ENCODE measurements at places on chromosomes 6 and 20. TPM values are rescaled to one million over a fixed set of nuclear protein-coding genes. Genes with fewer than 3 reads are reported as not detected.

Gene PRSS16
- total RNA-seq: not detected

Gene GPR63
- total RNA-seq: 0.11 TPM

Gene RNGTT
- total RNA-seq: 21.5 TPM

Gene GJA10
- not detected for total RNA-seq

Gene ZBTB46
- total RNA-seq: 3.9 TPM

Gene TFAP2A
- 2.5 TPM for total RNA-seq

- peak; percentile 77 for DNase-seq
Observed at GRCh38 chr6:45663251-45664221, 285.8 kb upstream of the SUPT3H start.

DNA sequence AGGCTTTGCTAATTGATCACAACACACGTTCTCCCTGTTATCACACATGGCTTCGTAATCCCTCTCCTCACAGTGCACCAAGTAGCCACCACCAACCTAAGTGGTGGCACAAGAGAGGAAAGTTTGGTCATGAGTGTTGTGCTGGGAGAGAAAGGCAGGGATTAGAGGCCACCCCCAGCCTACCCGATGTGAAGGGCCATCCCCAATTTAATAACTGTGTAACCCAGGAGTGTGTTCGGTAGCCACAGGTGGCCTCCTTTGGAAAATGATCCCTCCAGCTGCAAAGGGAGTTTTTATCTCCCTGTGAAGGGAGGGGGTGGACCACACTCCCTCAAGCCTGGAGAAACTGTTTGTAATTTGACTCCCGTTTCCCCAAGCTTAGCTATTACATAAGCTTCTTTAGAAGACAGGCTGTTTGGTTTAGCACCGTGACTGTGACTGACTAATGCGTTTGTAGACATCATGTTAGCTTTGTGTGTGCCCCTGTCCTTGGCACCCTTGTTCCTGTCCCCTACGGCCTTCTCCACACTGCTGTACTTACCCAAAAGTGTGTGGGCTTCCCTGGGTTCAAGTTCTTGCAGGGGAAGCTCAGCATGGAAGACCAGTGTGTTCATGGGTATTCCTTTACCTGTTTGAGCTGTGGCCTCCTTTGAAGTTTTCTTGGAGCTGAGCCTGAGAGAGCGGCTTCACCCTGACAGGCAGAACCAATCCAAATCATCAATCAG, 20.6 kb downstream of the PPP1R16B start:
- DNase-seq: peak; percentile 46

- no peak for DNase-seq
Observed at GRCh38 chr6:129393654-129394053, 316.3 kb downstream of the ARHGAP18 start.

DNA sequence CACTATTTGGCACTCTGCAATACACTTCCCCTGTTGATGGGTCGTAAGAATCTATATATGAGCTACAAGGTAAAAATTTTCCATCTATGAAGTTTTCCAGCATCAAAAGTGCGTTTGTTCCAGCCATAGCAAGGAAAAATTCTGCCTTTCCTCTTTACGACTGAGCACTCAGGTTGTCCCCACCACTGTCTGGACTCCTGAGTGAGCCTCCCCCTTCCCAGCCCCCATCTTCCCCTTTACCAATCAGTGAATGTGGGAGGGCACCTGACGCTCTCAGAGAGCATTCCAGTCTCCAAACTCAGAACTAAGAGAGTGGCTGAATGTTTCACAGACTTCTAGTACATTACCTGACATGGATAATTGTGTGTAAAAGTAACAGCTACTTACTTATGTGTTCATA, at the start of gene ALDH8A1:
Gene ALDH8A1 (minus strand): TSS at position 175 of the 400 bp plus-strand sequence. CDS start 48 bp downstream, at position 127.
- no peak for DNase-seq

- DNase-seq: peak; percentile 28
Observed at GRCh38 chr6:14626556-14626955, 509.0 kb downstream of the CD83 start.

GRCh38 chr6:151763938-151764680, 43.4 kb upstream of the ESR1 start:
- peak; percentile 94 for DNase-seq

DNA sequence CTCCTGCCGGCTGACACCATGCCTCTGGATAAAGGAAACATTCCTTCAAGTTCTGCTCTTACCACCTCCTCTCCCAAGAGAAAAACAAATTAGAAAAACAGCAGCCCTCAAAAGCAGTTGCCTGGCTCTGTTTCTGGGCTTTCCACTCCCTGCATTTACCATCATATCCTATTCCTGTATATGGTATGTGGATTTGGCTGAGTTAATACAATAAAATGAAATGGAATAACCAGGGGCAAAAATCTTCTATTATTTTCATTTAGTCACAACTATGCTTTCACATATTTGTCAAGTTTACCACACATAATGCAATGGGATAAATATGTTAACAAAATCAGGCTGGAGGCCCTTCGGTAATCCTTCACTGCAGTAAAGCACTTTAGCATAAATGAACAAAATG, 34.3 kb downstream of the COL12A1 start:
- peak; percentile 41 for DNase-seq

- DNase-seq: no peak
Observed at GRCh38 chr6:146961831-146962230, 242.4 kb upstream of the STXBP5 start.

GRCh38 chr20:57450931-57451330, 59.7 kb downstream of the RBM38 start:
- no peak for DNase-seq

- peak; percentile 25 for DNase-seq
Observed at GRCh38 chr20:48075591-48076174, 290.4 kb upstream of the SULF2 start.

DNA sequence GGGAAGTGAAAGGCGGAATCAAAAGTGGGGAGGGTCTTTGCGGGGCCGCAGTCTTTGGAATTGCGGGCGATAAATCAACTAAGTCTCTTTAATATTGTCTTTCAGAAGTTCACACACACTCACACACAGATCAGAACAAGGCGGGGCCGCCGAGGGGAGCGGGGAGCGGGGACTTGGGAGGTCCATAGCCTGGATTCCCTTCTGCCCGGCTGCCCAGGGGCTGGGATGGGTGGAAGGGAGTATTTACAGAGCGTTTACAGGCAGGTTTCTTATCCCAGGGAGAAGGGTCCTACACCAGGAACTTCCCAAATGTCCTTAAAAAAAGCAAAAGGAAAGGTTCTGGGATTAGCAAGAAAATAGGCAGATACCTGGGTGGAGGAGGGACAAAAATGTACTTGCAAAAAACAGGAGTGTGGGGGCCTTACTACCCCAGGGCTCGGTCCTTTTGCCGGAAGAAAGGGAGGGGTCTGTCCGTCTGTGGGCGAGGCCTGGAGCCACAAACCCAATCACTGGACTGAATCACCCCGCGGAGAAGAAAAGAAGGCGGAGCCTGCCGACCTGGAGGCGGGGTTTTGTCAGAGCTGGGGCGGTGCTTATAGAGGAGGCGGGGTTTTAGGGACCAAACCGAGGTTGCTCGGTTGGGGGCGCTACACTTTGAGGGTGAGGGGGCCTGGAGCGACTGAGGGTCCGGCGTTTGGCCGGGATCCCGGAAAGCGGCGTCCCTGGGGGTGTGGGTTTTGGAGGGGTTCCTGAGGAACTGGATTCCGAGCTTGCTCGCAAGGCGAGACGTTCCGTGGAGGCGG, 3.2 kb downstream of the PRRT1 start:
- DNase-seq: peak; percentile 27

GRCh38 chr6:73521351-73521985, 636 bp upstream of the EEF1A1 start:
- DNase-seq: peak; percentile 95

- DNase-seq: no peak
Observed at GRCh38 chr6:13485303-13485702, 2.1 kb downstream of the GFOD1 start.

GRCh38 chr6:137237413-137238170, 18.4 kb upstream of the IFNGR1 start:
- DNase-seq: peak; percentile 73

GRCh38 chr20:62753626-62754025, 42.6 kb upstream of the MRGBP start:
- DNase-seq: no peak

GRCh38 chr6:158085261-158086053, 82.6 kb downstream of the SERAC1 start:
- DNase-seq: no peak

DNA sequence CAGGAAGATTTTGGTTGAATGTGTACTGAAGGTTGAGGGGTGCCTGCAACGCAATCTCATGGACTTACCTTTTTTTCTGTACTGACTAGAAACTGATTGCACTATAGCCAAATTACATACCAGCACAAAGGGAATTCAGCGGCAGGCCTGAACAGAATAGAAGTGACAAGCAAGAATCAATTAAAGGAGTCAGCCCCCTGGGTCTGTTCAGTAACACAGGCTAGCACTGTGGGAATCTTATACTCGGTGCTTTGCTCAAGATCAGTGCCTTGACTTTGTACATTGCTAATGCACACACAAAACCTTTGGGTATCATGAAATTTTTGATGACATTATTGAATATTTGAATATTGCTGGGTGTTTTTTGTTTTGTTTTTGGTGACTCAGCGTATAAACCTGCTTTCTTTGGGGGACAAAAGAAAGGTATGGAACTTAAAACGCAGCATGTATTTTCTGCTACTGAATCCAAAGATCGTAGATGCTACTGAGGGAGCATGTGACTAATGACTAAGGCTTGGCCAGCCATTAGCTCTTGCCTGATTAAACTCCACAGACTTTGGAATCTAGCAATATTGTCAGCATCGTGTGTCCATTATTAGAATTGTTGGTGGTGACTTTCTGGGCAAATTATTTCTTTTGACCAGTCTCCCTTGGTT, 236.6 kb downstream of the ARID1B start:
- DNase-seq: no peak

- no peak for DNase-seq
Observed at GRCh38 chr6:36907781-36908180, 22.0 kb downstream of the C6orf89 start.

DNA sequence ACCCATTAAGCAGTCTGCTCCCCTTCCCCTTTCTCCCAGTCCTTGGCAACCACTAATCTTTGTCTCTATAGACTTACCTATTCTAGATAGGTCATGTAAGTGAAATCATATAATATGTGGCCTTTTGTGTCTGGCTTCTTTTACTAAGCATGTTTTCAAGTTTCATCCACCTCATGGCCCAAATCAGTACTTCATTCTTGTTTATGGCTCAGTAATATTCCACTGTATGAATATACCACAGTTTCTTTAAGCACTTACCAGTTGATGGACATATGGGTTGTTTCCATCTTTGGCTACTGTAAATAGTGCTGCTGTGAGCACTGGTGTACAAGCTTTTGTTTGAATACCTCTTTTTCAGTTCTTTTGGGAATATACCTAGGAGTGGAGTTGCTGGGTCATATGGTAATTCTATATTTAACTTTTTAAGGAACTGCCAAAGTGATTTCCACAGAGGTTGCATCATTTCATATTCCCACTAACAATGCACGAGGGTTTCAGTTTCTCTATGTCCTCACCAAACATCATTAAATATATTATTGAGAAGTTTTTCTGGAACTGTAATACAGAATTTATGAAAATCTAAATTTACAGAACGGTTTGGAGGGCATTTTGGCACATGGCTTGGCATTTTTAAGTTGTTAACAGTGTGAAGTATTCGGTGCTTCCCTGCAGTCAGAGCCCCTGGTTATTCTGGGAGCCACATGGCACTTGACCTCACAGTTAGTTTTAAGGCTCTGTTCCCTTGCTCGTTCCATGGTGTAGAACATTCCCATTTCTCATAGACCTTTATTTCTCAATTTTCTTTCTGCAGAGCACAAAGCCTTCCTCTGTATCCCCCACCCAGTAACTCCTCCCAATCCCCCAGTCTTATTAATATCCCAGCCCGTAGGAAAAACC, 27.0 kb upstream of the DTNBP1 start:
- peak; percentile 7 for DNase-seq

DNA sequence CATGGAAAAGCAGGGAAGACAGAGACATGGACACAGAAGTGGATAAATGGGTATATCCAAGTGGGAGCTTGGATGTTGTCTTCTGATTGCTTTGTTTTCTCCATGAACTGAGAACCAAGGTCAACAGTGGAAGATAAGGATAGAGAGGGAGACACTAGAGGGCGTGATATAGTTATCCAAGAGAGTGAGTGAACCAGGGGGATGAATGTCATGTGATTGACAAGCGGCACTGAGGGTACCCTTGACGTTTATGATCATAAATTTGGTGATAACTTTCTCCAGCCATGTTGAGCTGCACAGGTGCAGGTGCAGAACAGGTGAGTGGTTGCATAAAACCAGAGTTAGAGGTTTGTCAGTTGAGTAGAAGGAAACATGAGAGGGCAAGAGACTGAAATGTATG, 20.7 kb downstream of the EBF4 start:
- no peak for DNase-seq

GRCh38 chr6:84854811-84855400, 90.5 kb upstream of the TBX18 start:
- no peak for DNase-seq

DNA sequence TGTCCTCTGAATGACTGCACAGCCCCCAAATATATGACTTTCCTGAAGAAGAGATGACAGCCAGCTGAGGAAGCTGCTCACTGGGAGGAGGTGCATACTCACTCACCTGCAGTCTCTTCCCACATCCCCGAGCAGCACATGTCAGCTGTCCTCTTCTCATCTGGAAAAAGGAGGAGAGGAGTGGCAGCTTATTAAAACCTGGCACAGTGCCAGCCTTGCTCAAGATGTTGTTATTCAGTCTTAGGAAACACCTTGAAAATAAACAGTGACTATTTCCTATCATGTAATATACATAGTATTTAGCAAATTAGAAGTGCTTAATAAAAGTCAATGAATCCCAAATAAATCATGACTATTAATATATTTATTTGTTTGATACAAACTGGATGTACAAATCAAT, 232.9 kb downstream of the EPM2A start:
- DNase-seq: peak; percentile 12

- DNase-seq: no peak
Observed at GRCh38 chr6:40972814-40973213, 66.2 kb downstream of the UNC5CL start.

GRCh38 chr20:41309817-41310216, 7.7 kb downstream of the ZHX3 start:
- peak; percentile 74 for DNase-seq

DNA sequence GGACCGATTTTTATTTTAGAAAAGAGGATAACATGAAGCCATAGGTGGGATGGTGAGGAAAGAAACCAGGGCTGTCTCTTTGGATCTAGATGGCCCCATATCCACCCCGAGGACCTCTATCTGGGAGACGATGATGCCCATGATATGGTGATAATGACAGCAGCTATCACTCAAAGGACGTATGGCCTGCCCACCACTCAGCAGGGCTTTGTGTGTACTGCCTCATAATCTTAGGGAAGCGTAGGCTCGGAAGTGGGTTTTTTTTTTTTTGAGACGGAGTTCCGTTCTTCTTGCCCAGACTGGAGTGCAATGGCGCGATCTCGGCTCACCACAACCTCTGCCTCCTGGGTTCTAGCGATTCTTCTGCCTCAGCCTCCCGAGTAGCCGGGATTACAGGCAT, 8.2 kb upstream of the TAF8 start:
- DNase-seq: no peak

- DNase-seq: peak; percentile 59
Observed at GRCh38 chr6:71721642-71722041, 164.7 kb upstream of the RIMS1 start.

- no peak for DNase-seq
Observed at GRCh38 chr6:45535933-45536332, 158.2 kb upstream of the SUPT3H start.

GRCh38 chr20:44206132-44206531, 4.4 kb downstream of the OSER1 start:
- DNase-seq: no peak

Measured in GM23248 (cell line).